Umbilical cord (tissue), 2 donors: ENCODE measurements at places on chromosomes 3 and 15.

DNA sequence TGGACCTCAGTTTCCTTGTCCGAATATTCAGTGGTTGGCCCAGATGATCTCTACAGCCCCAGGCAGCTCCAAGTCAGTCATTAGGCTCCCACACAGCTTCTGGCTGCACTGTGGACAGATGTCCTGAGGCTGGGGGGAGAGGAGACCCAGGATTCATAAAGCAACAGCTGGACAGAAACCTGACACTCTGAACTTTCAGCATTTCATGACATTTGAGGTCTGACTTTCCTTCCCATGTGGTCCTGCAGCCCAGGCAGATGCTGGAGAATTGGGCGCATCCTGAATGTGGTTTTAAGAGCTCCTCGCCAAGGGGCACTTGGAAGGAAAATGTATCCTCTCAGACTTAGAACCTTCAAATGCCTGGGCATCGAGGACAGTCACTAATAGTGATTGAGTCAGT, 307.6 kb upstream of the LRRFIP2 start:
- no peak for DNase-seq

- no peak for DNase-seq
Observed at GRCh38 chr3:17730318-17730967, 12.0 kb downstream of the TBC1D5 start.

- peak; percentile 59 for DNase-seq
Observed at GRCh38 chr3:148962513-148962912, 28.8 kb upstream of the GYG1 start.

DNA sequence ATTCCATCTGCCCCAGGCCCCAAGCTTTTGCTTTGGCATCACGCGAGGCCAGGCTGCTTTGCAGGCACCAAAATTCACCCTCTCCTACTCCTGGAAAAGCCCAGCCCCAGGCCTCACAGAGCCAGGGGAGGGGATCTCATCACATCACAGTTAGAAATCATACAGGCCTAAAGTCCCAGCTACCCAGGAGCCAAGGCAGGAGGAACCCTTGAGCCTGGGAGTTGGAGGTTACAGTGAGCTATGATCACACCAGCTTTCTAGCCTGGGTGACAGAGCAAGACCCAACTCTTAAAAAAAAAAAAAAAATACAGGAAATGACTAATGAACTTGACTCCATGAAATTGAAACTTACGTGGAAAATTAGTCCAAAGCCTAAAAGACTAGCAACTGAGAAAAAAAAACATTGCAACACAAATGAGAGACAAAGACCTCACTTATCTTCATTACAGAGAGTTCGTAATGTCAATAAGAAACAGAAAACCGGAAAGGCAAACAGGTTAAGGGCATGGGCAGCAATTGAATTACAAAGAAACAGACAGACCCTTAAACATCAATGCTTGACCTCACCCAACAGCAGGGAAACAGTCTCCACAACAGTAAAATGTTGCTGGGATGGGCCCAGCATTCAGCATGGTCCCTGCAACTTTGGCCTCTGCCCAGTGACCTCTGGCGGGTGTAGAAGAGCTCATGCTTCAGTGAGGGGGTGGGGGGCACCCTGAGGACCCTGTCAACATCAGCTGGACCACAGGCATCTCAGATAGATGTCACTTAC, 151.5 kb downstream of the LRRK1 start:
- no peak for DNase-seq

DNA sequence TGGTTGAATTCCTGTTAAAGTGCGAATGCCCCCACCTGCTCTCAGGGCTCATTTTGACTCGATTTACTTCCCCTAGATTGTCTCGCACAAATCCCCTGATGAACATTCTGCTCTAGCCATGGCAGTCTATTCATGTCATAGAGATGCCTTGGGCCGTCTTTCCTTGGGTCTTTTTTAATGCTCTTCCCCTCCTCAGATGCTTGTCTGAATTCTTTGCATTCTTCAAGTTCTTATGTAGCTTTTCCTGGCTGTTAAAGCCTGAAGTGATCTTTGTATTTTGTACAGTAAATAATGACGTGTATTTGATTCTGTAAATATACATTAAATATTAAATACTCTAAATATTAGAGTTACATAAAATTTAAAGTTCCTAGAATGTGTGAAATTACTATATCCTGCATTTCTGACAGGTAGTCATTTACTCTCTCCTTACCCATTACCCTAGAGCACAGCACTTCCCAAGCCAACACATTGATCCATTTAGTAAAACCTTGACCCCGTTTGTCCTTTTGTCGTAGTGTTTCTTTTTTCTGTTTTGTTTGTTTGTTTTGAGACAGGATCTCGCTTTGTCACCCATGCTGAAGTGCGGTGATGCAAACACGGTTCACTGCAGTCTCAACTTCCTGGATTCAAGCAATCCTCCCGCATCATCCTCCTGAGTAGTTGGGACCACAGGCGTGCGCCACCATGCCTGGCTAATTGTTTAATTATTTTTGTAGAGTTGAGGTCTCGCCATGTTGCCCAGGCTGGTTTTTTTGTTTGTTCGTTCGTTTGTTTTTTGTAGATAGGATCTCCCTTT, 47.9 kb downstream of the YEATS2 start:
- DNase-seq = peak; percentile 21

GRCh38 chr3:183393625-183394024, 34.8 kb downstream of the MCF2L2 start:
- no peak for DNase-seq

DNA sequence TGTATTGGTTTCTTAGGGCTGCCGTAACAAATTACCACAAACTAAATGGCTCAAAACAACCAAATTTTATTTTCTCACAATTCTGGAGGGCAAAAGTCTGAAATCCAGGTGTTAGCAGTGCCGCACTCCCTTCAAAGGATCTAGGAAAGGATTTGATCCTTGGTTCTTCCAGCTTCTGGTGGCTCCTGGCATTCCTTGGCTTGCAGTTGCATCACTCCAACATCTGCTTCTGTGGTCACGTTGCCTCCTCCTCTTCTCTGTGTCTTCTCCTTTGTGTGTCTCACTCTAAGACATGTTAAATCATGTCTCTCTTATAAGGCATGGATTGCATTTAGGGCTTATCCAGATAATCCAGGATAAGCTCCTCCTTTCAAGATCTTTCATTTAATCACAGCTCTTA, 262.2 kb downstream of the MEX3B start:
- DNase-seq = no peak

DNA sequence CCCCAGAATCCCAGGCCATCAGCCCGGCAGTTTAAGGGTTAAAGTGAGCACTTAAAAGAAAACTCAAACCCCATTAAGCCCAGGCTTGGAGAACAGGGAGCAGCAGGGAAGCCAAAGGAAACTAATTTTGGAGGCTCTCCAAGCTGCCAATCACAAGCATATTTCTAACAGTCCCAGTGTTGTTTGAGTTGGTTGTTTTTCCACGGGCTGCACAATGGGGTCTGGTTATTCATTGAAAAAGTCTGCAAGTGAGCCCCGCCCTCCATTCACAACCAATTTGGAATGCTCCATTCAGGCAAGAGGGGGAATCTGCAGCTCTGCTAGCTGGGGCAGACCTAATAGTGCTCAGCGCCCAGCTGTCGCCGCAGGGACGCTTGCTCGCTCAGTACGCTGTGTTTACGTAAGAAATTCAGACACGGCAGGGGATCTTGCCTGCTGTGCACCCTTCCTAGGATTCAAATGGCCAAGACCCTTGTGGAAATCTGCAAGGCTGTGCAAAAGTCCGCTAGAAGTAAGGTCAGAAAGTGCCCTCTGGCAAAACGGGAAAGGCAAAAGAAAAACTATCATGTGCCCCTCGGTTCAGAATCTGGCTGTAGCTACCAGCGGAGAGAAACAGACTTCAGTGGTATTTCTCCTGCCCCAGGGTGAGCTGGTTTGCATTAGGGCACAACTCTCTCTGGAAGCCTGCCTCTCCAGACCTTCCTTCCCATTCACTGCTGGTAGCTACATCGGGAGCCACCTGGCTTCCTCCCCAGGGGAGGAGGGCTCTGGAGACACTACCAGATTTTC, 11.0 kb downstream of the ETV5 start:
- peak; percentile 84 for DNase-seq

DNA sequence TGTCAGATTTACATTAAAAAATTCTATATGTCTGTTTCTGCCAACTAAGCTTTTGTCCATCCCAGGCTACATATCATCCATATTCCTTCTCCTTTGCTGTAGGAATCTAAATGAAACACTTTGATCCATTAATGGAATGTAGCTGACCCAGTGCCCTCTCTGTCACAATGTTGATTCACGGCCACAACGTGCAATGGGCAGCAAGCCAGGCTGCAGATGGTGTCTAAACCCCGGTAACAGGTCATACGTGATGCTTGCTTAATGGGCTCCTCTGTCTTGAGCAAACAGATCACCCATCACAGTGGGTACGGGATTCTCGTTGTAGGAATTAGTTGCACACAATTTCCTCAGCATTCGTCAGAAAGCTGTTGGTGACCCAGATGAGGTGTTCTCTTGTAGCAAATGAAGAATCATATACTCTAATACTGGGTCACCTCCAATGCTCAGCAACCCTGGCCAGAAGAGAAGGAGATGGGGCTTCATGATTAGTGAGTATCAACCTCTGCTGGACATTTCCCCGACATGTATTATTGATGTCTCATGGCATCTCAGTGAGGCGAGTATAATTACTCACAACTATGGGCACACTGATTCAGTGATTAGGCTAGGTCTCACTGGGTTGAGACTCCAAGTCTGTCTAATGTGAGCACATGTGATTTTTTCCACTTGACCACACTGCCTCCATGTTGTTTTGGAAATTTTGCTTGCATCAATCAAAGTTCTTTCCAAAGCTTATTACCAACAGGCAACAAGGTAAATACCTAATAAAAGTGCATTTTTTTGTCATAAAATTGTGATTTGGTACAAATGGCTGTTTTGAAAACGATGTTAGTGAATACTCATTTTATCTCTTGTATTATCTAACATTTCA, 12.9 kb upstream of the DCBLD2 start:
- no peak for DNase-seq

DNA sequence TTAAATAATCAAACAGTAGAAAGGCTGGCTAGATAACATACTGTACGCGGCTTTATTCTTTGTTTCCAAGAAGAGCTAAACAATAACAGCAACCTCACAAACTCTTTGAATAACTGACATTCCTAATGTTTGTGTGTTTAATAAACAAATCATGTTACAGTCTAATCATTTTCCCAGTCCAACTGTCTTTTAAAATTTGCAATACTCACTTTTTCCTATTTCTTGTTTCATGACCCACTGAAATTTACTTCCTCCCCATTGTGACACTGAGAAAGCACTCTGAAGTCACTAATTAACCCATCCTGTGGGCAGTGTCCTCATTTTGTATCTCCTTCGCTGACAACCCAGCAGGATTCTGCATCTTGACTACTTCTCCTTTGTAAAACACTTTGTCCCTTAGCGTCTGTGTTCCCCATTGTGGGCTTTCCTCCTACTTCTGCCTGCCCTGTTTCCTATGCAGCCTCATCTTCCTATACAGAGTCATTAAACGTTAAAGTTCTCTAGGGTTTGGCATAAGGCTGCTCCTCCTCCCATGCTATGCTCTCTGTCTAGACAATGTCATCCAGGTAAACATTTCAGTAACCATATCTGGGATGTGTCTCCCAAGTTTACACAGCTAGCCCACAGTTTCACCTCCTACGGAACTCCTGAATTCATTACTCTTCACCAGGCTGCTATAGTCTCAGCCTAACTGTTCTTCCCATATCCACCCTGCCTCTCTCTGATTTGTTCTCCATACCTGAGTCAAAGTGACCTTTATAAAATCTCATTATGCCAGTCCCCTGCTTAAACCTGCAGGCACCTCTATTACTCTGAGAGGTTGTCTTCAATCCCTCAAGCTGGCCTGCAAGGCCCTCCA, 148.9 kb downstream of the GREM1 start:
- no peak for DNase-seq

GRCh38 chr15:72991026-72991425, 61.2 kb upstream of the NEO1 start:
- no peak for DNase-seq

GRCh38 chr15:60237446-60237845, 160.3 kb downstream of the ANXA2 start:
- no peak for DNase-seq

GRCh38 chr3:98740324-98740723, 22.8 kb upstream of the ST3GAL6 start:
- DNase-seq = no peak

GRCh38 chr3:20317616-20318015, 131.6 kb upstream of the SGO1 start:
- DNase-seq = no peak

GRCh38 chr3:86930181-86930580, 60.8 kb downstream of the VGLL3 start:
- no peak for DNase-seq

- no peak for DNase-seq
Observed at GRCh38 chr15:90588427-90588826, 58.7 kb downstream of the CRTC3 start.

GRCh38 chr3:134797741-134798451, 2.8 kb downstream of the EPHB1 start:
- DNase-seq = no peak

GRCh38 chr15:87626860-87627259, 629.7 kb downstream of the NTRK3 start:
- no peak for DNase-seq

- no peak for DNase-seq
Observed at GRCh38 chr3:48112813-48113212, 75.4 kb downstream of the CDC25A start.
